ENCODE measurements at places on chromosomes 7 and 10. TPM values are rescaled to one million over a fixed set of nuclear protein-coding genes. Genes with fewer than 3 reads are reported as not detected.

The PRKCQ gene
- total RNA-seq: 61.2 TPM

The LIPK gene
- not detected for total RNA-seq

GRCh38 chr7:106736508-106737201 lies 75.7 kb upstream of the CCDC71L start:
- H3K27me3 ChIP-seq: no peaks in the 10 kb centered on the region
- no peak for DNase-seq
- H3K36me3 ChIP-seq: no peaks in the 10 kb centered on the region
- H3K4me1 ChIP-seq: peaks cover 15% of the 10 kb centered on the region
- peak overlapping the region; percentile 33 for H3K4me3 ChIP-seq

DNA sequence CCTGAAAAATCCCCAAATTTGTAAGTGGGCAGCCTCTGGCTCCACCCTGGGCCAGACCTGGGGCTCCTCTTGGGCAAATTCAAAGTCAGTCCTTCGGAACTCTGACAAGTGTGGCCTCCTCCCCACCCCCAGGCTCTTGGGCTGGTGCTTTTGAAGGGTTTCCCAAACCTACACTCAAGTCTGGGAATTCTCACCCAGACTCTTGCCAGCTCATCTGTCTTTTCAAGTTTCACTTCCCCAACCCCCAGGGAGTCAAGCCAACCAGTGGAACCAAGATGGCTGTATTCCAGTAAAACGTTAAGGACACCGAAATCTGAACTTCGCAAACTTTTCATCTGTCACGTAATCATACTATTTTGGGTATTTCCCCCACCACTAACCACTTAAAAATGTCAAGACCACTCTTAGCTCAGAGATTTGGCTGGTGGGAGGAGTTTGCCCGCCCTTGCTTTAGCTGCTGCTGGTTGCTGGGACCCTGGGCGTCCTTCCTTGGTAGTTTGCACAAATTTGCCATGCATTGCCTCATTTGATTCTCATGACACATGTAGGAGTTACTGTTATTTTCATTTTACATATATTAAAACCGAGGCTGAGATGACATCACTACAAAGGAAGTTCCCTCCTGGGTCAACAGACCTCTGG lies 1.7 kb upstream of the MYO1G start:
- no peaks in the 10 kb centered on the region for H3K27me3 ChIP-seq
- H3K36me3 ChIP-seq: peaks cover 59% of the 10 kb centered on the region
- DNase-seq: peak; percentile 59
- peak overlapping the region; percentile 94 for H3K4me3 ChIP-seq

The CD36 gene
- total RNA-seq: 6.4 TPM

DNA sequence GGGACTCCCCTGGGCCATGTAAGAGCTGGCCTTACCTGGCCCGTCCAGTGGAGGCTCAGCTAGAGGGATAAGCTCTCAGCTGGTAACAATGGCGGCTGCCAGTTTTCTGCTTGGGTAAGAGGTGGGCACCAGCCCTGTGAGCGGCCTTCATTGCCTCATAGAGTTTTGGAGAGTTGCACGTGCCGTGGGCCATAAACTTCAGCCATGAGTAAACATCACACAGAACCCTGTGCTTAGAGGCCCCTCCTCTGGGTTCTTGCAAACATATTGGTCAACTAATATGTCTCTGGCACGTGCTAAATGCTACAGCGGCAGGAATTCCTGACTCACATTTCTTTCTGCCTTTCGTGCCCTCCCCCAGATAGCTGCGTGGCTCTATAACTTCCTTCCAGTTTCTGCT lies 103.9 kb upstream of the LEP start:
- DNase-seq: no peak
- H3K4me1 ChIP-seq: peaks cover 8% of the 10 kb centered on the region
- H3K36me3 ChIP-seq: no peaks in the 10 kb centered on the region
- H3K27ac ChIP-seq: no peak overlapping the region
- H3K4me3 ChIP-seq: no peak overlapping the region
- H3K27me3 ChIP-seq: peaks cover 65% of the 10 kb centered on the region

The WDR86 gene
- total RNA-seq: 4.0 TPM

GRCh38 chr7:27551803-27552400 lies 110.8 kb downstream of the HIBADH start:
- H3K36me3 ChIP-seq: no peaks in the 10 kb centered on the region
- H3K4me1 ChIP-seq: peaks cover 2% of the 10 kb centered on the region
- no peak overlapping the region for H3K27ac ChIP-seq
- H3K27me3 ChIP-seq: no peaks in the 10 kb centered on the region

- peaks cover 21% of the 10 kb centered on the region for H3K4me1 ChIP-seq
- H3K27ac ChIP-seq: no peak overlapping the region
- H3K4me3 ChIP-seq: no peak overlapping the region
- H3K36me3 ChIP-seq: no peaks in the 10 kb centered on the region
- peaks cover 36% of the 10 kb centered on the region for H3K27me3 ChIP-seq
Measured at GRCh38 chr10:48472501-48473069, 132.3 kb downstream of the ARHGAP22 start.

Data from activated naive CD8-positive, alpha-beta T cell treated with anti-CD3 and anti-CD28 coated beads, Interleukin-2, amount 10 ng/mL, durations not matched to agents 7 days and 5 days (primary cell).